AG04449 (cell line): ENCODE measurements at places on chromosomes 1 and 21.

DNA sequence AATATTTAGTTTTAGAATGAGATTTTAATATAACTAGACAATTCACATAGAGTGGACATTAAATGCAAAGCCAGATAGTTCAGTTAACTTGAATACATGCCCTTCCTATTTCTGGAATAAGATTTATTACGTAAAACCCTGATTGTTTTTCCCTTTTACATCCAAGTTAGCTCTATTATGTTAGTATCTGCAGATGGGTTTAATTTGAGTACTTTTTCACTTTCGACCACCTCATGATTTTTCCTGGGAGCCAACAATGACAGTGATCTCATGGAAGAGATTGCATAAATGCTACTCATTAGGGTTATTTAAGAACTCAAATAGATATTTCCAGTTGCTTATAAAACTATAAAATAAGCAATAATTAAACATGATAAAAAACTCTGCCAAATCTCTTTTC is 199.4 kb upstream of the PTGFR start:
- DNase-seq: no peak

GRCh38 chr1:204589409-204590038 is 73.3 kb downstream of the MDM4 start:
- no peak for DNase-seq

GRCh38 chr1:89799495-89799894 is 21.3 kb upstream of the LRRC8D start:
- no peak for DNase-seq

- no peak for DNase-seq
These were observed 52.8 kb downstream of the DPT start for GRCh38 chr1:168676029-168676812.
